Inflammatory macrophage treated with lipopolysaccharide for 1 hour (primary cell): ENCODE measurements at places on chromosomes 4 and X.

DNA sequence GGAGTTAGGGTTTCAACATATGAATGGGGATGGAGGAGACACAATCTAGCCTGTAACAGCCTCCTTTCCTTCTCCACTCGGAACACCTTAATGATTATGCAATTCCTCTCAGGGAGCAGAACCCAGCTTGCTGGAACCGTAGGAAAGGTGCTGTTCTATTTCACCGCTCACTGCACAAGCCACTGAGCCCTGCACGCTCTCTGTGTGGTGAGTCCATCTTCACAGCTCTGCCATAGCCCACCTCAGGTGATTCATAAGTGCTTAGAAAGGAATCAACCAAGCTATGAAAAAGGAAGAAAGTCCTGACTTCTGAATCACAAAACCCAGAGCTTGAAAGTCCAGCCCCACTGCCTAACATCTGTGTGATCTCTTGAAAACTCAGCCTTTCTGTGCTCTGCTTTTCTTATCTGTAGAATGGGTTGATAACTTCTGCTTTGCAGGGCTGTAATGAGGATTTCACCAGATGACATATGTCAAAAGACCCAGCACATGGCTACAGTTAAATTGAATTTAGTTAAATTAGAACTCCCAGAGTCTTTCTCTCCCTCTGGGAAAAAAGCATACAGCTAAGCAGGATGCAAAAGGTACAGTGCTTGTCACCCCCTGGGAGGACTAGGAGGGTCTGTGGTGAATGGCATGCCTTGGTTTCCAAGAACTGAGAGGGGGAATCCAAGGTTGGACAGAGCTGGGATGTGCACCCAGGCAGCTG, 91.6 kb downstream of the WFS1 start:
- no peak for DNase-seq

- DNase-seq, result no peak
Measured at GRCh38 chr4:182246401-182247205, 3.4 kb downstream of the TENM3 start.

DNA sequence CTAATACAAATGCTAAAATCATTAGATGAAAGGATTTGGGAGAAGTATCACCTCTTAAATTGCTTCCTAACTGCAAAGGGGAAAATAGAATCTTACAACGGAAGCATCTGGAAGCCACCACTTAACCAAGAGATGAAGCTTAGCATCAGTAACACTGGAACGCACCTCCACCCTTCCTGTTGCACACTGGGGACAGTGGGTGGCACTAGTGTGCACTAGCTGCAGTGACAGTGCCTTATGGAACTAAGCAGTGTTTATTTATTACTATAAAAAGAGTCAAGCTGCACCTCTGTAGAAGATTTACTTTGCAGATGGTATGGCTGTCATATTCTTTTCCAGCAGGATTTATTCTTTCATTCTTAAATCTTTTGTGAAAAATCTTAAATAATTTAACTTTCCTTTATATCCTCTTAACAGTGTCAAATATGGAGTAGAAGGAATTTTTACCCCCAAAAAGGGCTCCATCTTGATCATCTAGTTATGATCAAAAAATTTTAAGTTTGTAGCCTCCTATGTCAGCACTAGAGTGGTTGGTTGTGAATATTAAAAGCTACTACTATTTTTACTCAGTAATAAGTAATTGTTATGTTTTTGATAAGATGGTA, 76.7 kb downstream of the SCD5 start:
- DNase-seq, result no peak

DNA sequence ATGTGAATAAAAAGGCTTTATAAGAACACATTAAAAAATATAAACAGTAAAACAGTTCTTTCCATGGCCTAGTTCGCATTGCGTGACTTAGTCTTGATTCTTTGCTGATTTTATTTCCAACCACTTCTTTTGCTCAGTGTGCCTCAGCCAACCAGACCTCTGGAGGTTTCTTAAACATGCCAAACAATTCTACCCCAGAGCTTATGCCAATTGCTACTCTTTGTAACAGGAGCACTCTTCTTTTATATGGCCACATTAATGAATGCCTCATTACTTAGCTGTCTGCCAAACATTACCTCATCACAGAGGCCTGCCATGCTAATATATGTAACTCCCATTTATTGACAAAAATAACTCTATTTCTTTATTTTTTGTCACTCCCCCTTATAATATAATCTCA, 202.3 kb downstream of the NDST4 start:
- DNase-seq, result no peak

GRCh38 chr4:140150886-140151698, 2.9 kb downstream of the MAML3 start:
- DNase-seq, result peak; percentile 80

DNA sequence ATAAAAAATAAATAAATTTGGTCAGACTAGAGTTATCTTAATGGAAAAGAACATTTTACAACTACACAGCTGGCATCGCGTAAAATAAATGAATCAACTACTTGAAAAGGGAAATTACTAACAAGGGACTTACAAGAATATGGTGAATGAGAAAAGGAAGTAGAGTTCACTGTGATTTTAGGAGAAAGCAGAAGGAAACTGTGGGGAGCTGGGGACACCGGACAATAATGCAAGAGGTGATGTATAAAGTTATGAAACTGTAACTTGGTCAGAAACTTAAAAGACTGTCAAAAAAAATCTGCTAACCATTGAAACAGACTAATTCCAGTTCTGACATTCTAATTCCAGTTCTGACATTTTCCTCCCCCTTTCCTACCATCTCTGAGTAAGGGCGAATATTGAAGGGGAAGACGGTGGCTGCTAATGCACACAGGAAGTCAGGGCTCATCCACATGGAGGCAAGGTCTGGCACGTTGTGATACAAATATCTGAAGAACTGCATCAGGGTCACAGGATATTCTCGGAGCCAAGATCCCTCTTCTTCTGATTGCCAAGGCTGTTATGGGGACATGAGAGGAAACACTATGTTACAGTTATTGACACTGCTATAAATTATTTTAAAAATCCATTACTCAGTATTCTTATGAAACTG, 170.5 kb downstream of the CDS1 start:
- peak; percentile 74 for DNase-seq

DNA sequence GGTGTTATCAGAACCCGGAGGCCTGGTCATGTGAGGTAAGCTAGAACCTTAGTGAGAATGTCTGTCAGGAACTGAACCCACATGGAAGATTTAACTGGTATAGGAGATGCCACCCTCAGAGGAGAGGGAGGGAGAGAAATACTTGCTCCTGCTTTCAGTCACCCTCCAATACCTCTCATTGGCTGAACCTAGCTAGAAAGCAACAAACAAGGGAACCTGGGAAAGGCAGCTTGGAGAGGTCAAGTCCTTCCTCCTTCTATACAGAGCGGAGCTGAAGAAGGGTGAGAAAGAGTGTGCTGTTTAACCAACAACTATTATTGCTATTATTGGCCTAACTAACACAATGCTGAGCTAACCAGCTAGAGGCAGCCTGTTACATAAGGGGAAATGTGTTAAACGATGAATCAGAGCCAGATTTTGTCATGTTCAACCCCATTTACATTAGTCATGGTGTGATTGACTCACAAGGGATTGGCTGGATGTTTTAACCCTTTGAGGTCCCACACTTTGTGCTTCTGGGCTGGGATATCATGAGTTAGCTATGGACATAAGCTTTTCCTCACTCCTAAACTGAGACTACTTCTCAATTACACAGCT, 96.5 kb upstream of the ESX1 start:
- peak; percentile 53 for DNase-seq

DNA sequence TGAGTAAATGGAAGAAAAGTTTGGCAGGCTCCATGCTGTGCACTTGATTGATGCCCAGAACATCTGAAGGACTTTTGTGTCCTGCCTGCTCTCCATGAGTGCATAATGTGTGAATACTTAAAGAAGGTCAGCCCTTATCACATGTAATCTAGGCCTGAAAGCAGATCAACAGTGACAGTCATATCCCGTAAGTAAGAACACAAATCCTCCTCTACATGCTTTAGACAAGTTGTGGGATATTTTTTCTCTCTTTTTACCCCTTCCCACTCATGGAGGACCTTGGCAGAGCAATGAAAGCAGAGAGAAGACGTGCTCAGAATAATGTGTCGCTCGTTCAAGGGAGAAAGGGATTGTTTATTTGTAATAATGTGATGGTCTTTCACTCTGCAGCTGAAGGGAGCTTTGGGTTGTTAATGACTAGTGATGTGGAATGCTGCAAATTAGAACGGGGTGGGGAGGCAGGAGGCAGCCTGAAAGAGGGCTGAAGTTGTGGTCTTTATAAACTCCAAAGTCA, 286.6 kb downstream of the BMPR1B start:
- no peak for DNase-seq

DNA sequence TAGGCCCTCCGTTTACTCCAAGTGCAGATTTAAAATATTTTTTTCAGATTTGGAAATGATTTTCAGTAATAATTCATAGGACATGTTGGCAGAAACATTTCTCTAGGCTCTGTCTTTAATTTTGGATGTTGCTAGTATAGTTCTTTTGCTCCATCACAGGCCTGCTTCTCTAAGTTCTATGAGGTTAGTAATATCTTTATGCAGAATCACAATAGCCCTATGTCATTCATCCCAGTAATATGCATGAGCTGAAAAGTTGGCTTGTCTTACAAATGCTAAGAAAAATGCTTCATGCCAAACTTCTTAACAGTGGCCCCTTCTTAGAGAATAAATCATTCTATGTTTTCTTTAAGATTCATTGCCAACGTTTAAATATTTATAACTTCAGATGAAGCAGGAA, 148.3 kb upstream of the TLL1 start:
- no peak for DNase-seq

- DNase-seq, result no peak
Measured at GRCh38 chr4:95560774-95561173, 12.0 kb upstream of the UNC5C start.

DNA sequence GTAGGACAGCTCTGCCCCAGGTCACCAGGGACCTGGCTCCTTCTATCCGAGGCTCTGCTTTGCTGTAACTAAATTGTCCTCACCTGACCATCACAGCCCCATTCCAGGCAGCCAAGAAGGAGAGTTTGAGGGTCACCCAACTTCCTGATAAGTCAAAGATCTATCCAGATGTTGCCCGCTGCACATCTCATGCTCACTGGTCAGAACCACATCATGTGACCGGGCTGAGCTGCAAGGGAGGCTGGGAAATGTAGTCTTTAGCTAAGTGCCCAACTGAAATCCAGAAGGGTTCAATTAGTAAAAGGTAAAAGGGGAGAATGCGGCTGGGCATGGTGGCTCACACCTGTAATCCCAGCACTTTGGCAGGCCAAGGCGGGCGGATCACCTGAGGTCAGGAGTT, 18.4 kb downstream of the HMX1 start:
- no peak for DNase-seq

DNA sequence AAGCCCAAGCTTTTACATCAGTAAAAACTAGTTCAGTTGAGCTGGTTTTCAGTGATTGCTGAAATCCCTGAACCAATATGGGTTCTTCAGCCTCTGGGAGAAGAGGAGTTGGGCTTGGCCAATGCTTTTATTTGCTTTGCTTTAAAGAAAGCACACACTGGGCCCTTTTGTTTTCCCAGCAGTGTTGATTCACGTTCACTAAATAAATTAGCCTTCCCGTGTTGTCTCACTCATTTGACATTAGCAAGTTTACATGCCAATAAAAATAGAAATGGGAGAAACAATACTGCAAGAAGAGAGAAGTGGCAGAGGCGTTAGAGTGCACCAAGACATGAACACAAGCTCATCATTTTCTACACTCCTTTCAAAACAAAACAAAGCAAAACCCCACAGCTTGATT, 136.2 kb downstream of the SHROOM3 start:
- DNase-seq, result no peak

- no peak for DNase-seq
Measured at GRCh38 chrX:50458483-50458882, 12.1 kb downstream of the DGKK start.

GRCh38 chr4:169715826-169716225, 41.9 kb downstream of the HPF1 start:
- no peak for DNase-seq

GRCh38 chr4:102717448-102718092, 43.2 kb downstream of the MANBA start:
- DNase-seq, result no peak

GRCh38 chr4:186029571-186030398, 39.2 kb upstream of the TLR3 start:
- DNase-seq, result no peak

GRCh38 chr4:107814758-107815157, 10.0 kb upstream of the SGMS2 start:
- DNase-seq, result no peak

DNA sequence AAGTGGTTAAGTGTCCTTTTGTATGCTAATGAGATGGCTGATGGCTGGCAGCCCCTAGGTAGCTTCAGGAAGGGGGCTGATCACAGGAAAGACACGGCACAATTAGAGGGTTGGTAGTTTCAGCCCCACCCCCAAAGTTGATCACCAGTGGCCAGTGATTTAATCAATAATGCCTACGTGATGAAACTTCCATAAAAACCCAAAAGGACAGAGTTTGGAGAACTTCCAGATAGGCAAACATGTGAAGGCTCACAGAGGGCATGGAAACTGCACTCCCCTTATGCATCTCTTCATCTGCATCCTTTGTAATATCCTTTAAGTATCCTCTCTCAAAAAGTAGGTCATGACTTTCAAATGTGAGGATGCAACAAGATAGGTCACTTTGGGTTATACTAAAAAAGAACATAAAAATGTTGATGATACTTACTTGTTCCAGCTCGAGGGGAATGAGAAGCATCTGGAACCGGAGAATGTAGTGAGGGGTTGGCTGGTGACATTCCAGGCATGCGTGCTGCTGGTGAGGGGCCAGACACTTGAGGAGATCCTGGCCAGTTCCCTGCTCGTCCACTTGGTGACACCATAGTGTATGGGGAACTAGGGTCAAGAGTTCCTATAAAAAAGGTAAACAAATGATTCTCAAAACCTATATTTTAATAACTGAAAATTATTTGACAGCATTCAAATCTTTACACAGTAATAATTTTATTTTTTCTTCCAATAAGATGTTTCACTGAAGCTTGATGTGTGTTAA, 16.7 kb upstream of the CXorf38 start:
- no peak for DNase-seq

GRCh38 chr4:83751336-83751949, 215.5 kb downstream of the GPAT3 start:
- DNase-seq, result no peak

DNA sequence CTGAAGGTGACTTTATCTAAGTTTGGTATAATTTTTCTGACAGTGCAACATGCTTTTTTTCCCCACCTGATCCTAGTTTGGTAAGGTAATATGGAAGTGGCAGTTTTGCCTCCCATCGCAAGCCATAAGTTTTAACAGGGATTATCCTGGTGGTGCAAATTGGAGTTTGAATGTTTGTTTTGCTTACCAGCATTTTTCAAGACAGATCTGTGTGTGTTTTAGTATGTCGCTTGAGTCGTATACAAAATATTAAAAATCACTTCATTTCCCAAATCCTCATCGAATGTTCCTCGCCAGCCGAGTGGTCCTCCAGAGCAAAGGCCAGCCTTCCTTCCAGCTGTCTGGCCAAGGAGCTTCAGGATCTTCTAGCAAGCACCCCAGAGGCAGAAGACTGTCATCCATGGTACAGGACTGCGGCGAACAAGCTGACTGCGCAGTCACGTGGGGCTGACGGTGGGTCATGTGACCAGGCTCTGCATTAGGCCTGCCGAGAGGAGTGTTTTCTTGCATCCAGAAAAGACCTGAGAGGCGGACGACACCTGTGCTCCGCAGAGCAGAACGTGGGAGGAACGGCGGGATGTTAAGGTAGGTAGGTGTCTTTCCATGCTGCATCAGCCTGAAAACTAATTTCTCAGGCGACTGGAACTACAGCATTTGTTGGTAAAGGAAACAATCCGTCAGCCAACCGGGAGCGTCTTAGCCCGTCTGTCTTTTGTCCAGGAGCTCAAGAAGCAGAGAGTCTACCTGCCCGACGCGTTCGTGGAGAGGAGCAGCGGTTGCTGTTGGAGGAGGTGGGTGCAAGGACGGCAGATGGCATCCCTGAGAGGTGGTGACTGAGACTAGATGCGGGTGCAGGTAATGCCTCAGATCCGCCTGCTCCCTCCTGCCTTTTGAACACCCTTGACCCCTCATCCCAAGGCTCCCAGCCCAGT, at the start of gene GPRASP3:
Gene GPRASP3 (plus strand): TSS at position 507 of the 932 bp plus-strand sequence. CDS start 28,253 bp downstream, outside the sequence.
- peak; percentile 8 for DNase-seq
